Activated CD4-positive, alpha-beta memory T cell treated with anti-CD3 and anti-CD28 coated beads for 36 hours (primary cell): ENCODE measurements at places on chromosomes 3 and 15. TPM values are rescaled to one million over a fixed set of nuclear protein-coding genes. Genes with fewer than 3 reads are reported as not detected.

The MAGEL2 gene
- total RNA-seq: not detected

DNA sequence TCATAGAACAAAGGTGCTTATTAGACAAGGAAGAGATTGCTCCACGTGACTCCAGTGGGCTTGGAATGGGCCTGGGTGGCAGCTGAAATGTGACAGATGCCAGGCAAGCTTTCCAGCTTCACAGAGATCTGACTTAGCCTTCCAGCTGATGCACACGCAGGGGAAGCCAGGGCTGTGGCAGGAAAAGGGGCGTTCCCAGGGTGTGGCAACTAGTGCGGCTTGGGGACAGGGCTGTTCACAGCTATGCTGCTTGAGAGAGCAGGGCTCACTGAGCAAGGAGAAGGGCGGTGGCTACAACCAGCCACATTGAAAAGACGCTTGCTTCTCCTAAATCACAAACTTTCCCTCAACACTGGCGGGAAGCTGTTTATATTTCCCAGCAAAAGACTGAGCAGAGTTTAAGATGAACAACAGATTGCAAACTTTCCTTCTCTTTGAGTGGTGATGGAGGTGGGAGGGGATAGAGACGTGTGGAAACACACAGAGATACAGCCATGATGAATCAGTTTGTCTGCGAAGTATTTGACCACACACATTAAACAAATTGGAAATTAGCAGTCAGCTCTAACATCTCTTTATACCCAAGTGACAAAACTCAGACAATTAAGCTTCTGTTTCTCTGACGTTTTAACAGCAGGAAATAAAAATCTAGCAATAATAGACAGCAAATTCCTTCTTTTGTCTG lies 127.5 kb downstream of the BDH1 start:
- peaks cover 19% of the 10 kb centered on the region for H3K27me3 ChIP-seq
- peak; percentile 75 for DNase-seq
- H3K4me3 ChIP-seq: peak overlapping the region; percentile 58
- peaks cover 17% of the 10 kb centered on the region for H3K4me1 ChIP-seq
- H3K36me3 ChIP-seq: no peaks in the 10 kb centered on the region

GRCh38 chr3:141388823-141389621 lies 20.7 kb downstream of the ZBTB38 start:
- peaks cover 28% of the 10 kb centered on the region for H3K4me1 ChIP-seq
- DNase-seq: no peak
- H3K27me3 ChIP-seq: peaks cover 5% of the 10 kb centered on the region
- H3K4me3 ChIP-seq: peak overlapping the region; percentile 61

The STAB1 gene
- not detected for total RNA-seq

GRCh38 chr15:59148153-59148833 lies 43.3 kb downstream of the CCNB2 start:
- DNase-seq: no peak
- no peaks in the 10 kb centered on the region for H3K36me3 ChIP-seq
- no peak overlapping the region for H3K27ac ChIP-seq
- no peaks in the 10 kb centered on the region for H3K4me1 ChIP-seq
- H3K4me3 ChIP-seq: no peak overlapping the region
